Hindlimb muscle (tissue), 1 donor: ENCODE measurements at places on chromosomes 5 and 9. TPM values are rescaled to one million over a fixed set of nuclear protein-coding genes. Genes with fewer than 3 reads are reported as not detected.

DNA sequence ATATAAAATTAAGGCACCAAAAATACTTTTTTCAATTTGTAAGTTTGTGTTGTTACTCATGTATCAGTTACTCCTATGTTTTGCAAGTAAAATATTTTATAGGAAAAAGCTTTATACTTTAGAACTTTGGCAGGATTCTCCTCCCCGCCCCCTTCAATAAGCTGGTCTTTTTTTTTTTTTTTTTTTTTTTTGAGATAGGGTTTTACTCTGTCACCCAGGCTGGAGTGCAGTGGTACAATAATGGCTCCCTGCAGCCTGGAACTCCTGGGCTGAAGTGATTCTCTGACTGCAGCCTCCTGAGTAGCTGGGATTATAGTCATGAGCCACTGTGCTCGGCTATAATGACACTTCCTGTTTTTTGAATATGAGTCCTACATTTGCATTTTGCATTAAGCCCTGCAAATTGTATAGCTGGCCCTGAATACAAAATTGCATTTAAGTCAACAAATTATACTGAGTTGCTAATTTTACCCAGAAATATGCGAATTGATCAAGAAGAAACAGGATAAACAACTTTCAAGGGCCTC is 192.9 kb downstream of the PIK3R1 start:
- no peak for DNase-seq

The TLR4 gene
- polyA plus RNA-seq, result 6.2 TPM

DNA sequence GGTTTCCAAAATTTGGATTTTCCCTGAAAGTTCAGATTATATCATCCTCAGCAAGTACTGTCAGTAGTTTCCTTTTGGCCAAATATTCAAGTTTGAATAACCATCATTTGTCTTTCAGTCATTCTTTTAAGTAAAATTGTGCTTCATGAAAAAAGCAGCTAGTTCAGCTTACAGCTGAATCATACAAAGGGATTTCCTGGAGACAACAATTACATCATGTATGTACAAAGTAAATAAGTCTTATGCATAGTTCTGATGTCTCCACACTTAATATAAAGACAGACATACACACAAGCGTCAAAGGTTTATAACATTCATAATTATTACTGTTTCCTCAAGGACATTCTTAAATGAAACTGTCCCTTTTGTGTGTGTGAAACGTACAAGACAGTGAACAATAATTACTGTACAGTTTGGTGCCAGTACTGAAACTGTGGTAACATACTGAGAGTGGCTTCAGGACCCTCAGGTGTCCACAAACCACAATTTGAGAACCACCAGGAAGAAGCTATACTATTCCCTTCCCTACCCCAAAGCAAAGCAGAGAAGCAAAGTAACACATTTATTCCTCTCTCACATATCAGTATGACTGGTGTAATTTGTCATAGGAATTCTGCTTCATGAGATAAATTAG is 746.6 kb downstream of the TAF11L14 start:
- DNase-seq, result no peak

DNA sequence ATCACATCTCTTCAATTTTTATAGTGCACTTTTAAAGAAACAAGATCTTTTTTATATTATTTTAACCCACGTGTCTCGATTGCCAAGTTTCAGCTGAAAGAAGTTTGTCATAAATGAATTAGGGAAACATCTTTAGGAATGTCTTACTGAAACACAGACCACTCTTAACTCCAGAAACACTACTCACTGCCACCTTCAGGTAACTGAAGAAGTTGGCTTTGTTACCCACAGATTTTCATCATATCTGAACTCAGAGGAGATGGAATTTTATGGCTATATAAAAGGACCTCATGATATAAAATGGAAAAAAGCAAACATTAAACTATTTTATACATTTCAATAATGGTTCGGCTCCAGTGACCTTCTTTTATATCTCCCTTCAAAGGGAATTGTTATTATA is 158.0 kb downstream of the SEMA5A start:
- DNase-seq, result no peak

GRCh38 chr5:178895615-178896571 is at the start of gene ZFP2:
Gene ZFP2 (plus strand): TSS chr5:178895913. CDS start chr5:178931314, 35,401 bp downstream.
- peak; percentile 69 for DNase-seq

- no peak for DNase-seq
Observed at GRCh38 chr5:108386345-108387061, 4.6 kb upstream of the FBXL17 start.

DNA sequence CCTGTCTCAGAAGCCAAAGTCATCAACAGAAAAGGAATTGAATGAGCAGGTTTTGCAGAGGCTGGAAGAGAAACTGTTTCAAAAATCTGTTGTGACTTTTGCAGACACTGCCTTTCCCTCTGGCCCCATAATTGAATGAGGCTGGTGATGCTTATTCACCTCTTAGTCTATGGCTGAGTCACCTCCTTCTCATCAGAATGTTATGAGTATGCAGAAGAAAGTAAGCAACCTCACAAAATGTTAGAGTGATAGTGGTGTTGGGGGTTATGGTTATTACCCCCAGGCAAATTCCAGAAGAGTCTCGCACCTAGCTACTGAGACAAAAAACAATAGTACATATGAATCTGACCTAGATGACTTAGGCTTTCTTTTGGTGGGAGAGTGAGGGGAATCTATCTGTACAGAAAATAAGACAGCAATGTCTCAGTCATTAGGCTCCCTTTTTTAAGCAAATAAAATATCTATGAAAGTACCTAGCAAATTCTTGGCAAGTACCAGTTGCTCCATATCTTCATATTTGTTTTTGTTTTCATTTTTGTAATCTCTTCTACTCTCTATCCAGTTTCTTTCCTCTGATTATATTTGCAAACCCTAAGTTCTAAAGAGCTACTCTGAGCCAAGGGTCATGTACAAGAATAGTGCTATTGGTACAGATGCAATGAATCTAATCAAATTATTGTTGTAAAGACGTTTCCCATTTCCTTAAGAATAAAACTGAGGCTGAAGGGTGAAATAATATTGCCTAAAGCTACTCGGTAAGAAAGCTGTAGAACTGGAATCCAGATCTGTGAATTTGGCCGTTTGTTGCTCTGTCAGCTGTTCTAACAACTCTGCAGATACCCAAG is 498.1 kb upstream of the TNC start:
- no peak for DNase-seq

- DNase-seq, result no peak
Observed at GRCh38 chr5:58523956-58524355, 32.7 kb downstream of the GAPT start.

- DNase-seq, result peak; percentile 27
Observed at GRCh38 chr5:65102371-65102975, 333.7 kb downstream of the CWC27 start.
